NAMALWA (cell line): ENCODE measurements at places on chromosomes 2 and 18.

GRCh38 chr2:226828191-226828590 lies 7.7 kb upstream of the RHBDD1 start:
- no peak for DNase-seq

DNA sequence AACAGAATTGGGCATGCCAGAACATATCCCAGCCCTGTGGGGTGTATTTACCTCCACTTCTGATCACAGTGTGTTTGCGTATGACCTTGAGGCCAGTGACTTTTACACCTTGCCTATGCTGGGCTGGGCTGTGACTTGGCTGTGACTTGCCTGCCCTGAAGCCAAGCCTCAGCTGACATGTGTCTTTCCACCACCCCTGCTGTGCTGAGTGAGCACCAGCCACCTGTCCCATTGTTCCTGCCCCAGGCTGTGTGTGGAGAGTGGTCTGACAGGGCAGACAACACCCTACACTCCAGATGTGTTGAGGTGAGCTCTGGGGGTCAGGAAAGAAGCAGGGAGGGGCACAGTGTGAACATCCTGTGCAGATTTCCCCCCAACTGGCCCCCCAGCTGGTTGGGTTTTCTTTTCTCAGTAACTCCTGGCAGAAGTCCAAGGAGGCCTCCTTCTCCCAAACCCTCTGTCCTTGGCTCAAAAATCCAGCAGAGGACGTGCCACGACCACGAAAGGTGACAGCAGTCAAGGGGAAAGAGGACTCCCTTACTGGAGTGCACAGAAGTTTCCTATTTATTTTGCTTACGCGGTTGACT lies 5.1 kb upstream of the STEAP3 start:
- DNase-seq = no peak

DNA sequence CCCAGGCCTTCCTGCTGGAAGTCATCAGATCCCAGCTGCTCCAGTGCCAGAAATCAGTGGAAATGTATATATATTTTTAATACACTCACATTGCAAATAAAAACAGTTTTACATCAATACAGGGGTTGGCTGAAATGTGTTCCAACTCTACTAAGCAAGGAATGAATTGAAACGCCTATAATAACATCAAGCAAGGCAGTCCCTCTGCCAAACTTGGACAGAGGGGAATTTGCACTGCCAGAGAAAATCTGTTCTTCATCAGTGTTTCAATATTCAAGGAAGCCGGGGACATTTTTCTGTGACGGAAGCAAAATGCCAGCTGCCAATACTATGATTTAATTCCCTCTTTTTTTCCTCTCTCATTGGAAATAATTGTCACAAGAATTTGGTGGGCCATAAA lies 335.3 kb downstream of the TNS1 start:
- no peak for DNase-seq

DNA sequence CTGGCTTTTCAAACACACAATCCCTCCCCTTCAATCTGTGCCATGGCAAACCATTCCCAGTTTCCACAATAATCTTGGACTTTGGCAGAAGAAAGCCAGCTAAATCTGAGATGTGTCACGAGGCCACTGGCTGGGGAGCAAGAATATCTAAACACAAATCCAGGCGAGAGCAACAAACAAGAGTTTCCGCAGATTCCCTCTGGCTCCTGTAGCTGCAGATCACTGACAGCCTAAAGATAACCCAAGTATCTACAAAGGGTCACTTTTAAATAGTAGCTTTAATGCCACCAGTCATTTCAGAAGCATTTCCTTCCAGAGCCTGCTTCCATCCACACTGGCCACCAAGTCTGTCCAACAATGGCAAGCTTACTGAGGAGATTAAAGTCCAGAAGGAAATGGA lies 86.9 kb downstream of the ACVR1 start:
- DNase-seq = no peak

DNA sequence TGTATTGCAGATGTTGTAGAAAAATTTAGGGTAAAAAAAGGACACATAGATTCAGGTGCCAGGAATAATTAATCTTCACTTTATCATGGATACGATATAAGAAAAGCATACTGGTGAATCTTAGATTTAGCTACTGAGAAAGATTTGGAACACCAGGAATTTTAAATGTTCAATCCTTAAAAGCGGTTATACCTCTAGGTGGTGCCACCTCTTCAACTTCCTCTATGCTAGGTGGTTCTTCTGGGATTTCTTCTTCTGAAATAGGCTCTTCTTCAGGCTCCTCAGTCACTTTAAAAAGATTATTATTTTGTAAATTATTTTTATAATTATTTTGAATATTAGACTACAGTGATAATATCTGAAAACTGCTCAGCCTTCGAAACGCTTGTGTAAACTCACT lies 133.1 kb downstream of the TTN start:
- DNase-seq = no peak

GRCh38 chr2:128372621-128373341 lies 54.1 kb upstream of the HS6ST1 start:
- DNase-seq = no peak

- DNase-seq = peak; percentile 83
Observed at GRCh38 chr2:218898109-218898878, 17.6 kb downstream of the WNT10A start.

DNA sequence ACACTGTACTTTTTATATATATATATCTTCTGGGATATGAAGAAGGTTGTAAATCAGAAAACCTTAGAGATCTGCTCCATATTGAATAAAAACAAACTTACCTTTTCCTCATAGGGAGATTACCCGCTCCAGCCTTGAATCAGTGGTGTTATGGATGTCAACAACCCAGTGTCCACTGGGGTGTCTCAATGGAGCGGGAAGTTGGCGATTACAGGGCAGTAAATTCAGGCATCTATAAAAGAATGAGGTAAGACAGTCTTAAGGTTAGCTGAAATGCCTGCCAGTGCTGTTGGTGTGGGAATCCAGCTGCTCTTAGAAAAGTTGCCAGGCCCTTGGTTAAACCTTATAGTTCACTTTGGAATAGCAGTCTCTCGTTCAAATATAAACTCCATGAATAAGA lies 102.3 kb downstream of the R3HDM1 start:
- DNase-seq = no peak

DNA sequence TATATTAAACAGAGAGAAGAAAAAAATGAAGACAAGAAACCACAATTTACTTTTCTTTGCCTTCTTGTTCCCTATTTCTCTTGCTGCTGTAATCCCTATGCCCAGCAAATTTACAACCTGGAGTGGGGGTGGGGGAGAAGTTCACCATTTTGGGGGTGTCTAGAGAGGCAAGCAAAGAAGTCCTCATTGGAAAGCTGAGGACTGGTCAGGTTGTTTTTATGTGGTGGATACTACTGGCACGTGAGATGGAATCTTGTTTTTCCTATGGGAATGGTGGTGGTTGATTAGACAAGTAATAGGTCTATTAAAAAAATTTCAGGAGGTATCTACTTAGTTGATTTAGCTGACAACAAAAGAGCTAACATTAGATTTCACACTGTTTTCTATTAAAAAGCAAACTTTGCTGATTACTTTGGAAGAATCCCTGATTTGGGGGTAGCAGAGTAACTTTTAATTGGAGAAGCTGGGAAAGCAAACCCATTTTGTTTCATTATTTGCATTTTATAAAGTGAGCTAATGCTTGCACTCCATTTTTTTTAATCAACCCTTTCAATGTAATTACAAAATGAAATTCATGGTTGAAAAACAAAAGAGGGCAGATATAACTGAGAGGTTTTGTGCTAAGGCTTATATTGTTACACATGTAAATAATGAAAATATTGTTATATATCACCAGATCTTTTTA lies 6.0 kb downstream of the POU3F3 start:
- DNase-seq = no peak

GRCh38 chr18:3857544-3857943 lies 407.6 kb downstream of the TGIF1 start:
- DNase-seq = no peak

GRCh38 chr2:63698786-63699548 lies 110.2 kb downstream of the MDH1 start:
- DNase-seq = peak; percentile 70

DNA sequence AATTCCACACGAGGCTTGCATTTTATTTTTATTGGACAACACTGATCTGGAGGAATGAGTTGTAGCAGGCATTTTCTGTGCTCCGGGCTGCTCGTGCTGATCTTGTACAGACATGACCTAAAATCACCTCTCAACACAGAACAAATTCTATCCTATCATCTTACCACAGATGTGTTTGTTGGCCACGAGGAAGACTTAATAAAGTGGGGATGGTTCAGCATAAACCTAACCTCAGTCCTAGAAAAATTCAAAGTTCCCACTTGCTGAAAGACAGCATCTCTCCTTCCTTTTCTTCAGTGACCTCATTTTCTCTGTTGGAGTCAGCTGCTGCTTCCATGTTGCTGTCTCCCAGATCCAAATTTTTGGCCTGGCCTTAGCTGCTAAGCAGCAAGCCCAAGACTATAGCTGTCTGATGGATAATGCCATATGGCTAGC lies 45.3 kb downstream of the RBKS start:
- no peak for DNase-seq

- DNase-seq = no peak
Observed at GRCh38 chr2:19790291-19790690, 111.5 kb downstream of the TTC32 start.

- DNase-seq = no peak
Observed at GRCh38 chr18:55310044-55310676, 277.8 kb downstream of the TCF4 start.

DNA sequence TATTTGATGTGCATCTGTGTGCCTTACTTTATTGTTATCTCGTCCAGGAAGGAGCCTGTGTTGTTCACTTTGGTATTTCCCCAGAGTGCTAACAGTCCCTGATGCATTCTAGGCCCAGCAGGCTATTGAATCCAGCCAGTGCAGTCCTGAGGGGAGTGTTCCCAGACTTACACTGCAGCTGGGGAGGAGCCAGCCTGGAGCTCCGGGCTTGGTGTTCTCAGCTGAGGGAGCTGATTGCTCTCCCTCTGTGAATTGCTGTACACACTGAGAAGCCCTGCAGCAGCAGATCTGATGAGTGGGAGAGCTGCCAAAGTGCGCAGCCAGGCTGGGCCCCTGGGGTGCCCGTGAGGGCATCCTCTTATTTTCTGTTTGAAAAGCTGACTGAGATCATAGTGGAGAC lies 159.2 kb downstream of the GALNT3 start:
- DNase-seq = no peak

- DNase-seq = no peak
Observed at GRCh38 chr2:104049438-104049837, 804.5 kb upstream of the POU3F3 start.

DNA sequence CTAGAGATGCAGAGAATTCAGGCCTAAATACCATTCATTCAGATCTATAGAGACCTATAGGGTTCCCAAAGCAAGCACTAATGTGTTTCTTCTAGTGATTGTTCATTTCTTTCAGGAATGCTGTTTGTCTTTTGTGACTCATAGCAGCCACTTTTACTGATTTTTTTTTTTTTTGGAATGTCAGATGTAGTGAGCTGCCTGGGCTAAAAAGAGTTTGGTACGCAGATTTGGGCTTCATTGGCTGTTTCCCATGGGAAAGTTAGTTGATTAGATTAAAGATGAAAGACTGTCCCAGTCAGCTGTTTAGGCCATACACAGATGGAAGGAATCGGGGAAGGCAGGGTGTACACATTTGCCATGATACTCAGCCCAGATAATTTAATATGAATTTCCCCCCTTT lies 87.6 kb downstream of the CDC42EP3 start:
- DNase-seq = no peak

DNA sequence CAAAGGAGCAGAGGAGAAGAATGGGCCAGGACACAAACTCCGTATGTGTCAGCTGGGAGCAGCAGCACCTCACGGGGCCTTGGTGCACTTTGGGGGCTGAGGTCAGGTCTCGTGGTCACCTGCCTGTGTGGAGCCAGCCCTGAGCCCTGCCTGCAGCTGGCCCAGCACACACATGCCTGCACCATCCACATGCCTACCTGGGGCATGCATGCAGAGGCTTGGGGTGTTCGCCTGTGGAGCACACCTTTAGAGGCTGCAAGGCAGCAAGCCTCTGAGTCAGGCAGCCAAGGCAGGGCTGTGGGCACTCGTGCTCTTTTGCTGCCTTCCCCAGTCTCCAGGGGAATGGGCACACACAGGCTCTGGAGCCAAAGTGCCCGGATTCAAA lies 36.0 kb downstream of the ARHGEF4 start:
- DNase-seq = no peak

DNA sequence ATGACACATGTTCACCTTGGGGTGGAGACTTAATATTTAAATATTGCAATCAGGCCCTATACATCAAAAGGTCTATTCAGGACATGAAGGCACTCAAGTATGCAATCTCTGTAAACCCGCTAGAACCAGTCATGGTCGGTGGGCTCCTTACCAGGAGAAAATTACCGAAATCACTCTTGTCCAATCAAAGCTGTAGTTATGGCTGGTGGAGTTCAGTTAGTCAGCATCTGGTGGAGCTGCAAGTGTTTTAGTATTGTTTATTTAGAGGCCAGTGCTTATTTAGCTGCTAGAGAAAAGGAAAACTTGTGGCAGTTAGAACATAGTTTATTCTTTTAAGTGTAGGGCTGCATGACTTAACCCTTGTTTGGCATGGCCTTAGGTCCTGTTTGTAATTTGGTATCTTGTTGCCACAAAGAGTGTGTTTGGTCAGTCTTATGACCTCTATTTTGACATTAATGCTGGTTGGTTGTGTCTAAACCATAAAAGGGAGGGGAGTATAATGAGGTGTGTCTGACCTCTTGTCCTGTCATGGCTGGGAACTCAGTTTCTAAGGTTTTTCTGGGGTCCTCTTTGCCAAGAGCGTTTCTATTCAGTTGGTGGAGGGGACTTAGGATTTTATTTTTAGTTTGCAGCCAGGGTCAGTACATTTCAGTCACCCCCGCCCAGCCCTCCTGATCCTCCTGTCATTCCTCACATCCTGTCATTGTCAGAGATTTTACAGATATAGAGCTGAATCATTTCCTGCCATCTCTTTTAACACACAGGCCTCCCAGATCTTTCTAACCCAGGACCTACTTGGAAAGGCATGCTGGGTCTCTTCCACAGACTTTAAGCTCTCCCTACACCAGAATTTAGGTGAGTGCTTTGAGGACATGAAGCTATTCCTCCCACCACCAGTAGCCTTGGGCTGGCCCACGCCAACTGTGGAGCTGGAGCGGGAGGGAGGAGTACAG lies 108.1 kb downstream of the XRCC5 start:
- peak; percentile 20 for DNase-seq

- DNase-seq = no peak
Observed at GRCh38 chr2:186868344-186868743, 19.4 kb upstream of the ZSWIM2 start.

DNA sequence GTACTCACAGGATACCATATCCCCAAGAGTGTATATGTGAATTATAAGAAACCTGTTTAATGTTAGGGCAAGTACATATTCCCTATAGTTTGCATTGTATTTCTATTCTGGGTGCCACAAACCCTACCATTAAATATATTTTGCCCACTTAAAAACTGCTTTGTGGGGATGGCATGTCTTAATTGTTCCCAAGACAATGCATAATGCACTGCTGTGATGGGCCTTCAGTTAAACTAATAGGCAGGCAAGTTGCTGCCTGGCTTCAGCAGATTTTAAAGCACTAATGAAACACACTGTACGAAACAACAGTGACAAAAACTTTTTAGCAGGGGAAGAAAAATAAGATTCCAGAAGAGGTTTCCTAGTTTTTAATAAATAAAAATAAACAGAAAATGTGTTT lies 104.8 kb upstream of the VRK2 start:
- no peak for DNase-seq

GRCh38 chr2:69848186-69848790 lies 18.8 kb downstream of the GMCL1 start:
- DNase-seq = no peak

GRCh38 chr2:126999106-126999756 lies 100.5 kb downstream of the TEX51 start:
- DNase-seq = no peak
